ENCODE measurements at places on chromosomes 3 and 15.
A peak's percentile ranks its signal among the peaks of the same experiment; 100 is the strongest.

- DNase-seq, result no peak
These were observed 334.8 kb downstream of the OCA2 start for GRCh38 chr15:27764339-27764738.

GRCh38 chr3:101518421-101518871 lies 5.4 kb upstream of the SENP7 start:
- DNase-seq, result no peak

DNA sequence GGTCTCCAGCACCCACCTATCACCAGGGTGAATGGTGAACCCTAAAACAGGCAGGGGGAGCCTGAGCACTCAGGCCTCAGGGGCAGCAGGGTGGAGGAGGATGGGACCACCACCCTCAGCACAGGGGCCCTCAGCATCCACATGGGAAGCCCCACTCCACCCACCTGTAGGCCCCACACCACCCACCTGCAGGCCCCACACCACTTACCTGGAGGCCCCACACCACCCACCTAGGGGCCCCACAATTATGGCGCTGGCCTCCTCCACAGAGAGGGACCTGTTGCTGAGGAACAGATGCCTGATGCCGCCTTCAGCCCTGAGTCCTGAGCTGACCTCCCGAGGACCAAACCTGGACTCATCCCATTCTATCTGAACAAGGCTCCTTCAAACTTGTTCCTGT lies 46.7 kb downstream of the HMCES start:
- no peak for DNase-seq

GRCh38 chr3:134363381-134363755 lies 10.9 kb downstream of the AMOTL2 start:
- no peak for DNase-seq

DNA sequence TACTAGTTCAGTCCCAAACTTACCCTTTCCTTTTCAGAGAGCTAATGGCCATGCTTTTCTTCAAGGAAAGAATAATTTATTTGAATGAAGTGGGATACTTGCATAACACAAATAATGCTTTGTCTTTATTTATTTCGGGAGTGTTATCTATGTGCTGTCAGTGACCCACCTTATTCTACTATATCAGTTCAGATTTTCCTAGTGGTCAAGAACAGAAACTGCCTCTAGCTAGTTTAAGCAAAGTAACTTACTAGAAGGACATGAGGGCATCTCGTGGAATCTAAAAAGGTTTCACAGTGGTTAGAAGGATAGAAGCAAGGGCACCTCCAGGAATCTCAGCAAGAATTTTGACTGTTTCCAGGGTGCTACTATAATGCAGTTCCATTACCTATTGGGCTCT lies 3.8 kb upstream of the TIMMDC1 start:
- no peak for DNase-seq

DNA sequence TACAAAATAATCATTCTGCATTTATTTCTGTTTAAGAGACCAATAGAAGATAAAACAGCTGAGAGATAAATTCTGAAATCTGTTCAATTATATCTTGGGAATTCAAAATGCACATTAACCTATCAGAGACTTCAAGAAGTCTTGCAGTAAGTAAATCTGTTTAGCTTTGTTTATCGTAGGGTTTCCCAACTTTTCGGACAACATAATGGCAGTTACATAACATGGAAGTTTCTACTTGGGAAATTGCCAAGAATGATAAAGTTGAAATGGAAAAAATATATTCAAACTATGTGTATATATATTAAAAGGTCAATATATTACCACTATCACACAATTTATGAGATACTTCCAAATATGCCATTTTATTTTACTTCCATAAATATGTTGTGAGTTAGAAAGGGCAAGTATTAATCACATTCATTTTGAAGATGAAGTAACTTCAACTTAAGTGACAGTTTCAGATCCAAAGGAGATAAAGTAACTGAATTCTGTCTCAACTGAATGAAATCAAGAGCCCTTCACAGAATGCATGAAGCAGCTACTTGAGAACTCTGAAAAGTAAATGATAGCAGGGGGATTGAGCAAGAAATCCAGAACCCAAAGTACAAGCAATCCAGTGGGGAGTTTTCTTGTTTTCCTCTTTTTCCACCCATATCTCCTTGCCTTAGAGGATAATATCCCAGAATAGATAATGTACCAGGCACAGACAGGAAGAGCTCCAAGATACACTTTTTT lies 108.8 kb downstream of the PLOD2 start:
- DNase-seq, result no peak

DNA sequence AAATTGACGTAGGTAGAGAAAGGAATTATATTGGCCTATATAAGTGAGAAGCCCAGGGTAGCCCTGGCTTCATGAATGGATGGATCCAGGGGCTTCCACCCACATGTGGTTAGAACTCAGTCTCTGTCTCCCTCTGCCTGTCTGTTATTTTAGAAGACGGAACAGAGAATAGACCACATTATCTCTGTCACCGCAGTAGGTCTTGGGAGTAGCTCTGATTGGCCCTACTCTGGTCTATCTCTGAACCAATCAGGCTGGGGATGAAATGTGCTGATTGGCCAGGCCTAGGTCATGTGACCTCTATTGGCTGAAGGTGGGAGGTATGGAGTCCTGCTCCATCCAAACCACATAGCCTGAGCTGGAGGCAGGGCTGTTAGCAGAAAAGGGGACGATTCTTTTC lies 143.0 kb upstream of the PRR23C start:
- DNase-seq, result no peak

GRCh38 chr3:113897373-113897777 lies 50.4 kb upstream of the ZDHHC23 start:
- DNase-seq, result no peak

GRCh38 chr3:46845397-46845859 lies 17.8 kb downstream of the MYL3 start:
- peak; percentile 60 for DNase-seq

GRCh38 chr3:74531491-74531890 lies 83.0 kb downstream of the CNTN3 start:
- no peak for DNase-seq

DNA sequence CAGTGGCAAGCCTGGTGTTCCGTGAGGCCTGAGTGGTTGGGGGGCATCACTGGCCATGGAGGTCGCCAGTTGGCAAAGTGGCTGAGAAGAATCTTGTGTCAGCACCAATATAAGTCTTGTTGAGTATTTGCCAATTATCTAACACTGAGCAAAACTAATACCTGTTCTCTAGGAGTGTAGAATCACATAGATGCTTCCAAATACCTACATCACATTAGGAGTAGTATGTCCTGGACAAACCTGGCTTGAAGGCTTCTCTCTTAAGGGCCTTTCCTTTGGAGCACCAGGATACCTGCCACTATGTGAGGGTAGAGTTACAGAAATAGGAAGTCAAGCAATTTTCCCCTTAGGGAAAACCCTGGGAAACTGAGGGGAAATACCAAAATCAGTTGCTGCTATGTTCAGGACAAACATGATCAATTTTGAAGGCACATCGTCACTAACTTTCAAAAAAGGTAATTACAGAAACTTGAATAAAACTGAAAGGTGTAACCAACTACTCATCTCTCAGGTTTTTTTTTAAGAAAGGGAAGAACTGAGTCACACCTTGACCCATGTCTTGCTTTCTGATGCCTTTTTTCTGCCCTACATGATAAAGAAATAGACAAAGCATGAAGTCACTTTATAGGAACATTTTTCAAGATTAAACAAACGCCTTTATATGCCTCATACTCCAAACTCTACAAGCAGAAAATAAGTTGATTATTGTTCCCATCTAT lies 100.4 kb downstream of the IMPG2 start:
- DNase-seq, result no peak

DNA sequence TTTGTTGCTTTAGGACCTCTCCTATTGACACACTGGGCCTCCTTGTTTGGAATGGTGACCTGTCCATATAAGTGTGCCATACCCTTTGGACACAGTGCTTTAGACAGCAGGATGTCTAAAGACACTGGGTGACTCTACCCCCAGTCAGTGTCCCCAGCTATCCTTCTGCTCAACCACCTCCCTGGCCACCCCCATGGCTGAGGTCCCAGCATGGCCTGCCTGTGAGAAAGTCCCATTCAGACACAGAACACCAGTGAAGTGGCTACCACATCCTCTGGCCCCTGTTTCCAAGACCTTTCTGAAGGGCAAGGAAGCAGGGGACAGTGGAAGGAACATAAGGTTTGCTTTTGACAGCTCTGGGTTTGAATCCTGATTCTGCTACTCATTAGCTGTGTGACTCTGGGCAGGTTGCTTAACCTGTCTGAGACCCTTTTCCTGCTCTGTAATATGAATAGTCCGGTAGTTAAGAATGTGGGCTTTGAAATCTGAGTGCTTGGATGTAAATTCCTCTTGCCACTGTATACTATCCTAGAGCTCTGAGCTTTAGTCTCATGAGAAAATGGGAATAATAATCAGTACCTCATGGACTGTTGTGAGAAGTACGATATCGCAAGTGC lies 6.3 kb upstream of the AP3S2 start:
- no peak for DNase-seq

GRCh38 chr15:41194444-41194843 lies 36.1 kb downstream of the EXD1 start:
- DNase-seq, result no peak

DNA sequence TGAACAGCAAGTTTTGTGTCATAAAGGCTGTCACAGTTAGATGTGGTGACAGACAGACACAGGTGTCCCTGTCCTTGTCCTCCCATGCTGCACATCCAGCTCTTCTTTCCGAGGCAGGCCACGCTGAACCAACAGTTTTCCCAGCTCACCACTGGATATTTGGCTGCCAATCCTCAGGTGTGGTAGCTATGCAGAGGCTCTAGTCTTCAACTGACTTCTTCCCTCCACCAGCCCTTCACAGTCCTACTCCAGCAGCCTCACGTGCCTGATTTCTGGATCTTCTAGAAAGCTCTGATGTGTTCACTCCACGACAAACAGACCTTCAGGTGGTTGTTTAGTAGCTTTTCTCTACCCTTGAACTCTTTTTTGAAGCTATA lies 145.5 kb downstream of the UACA start:
- no peak for DNase-seq

DNA sequence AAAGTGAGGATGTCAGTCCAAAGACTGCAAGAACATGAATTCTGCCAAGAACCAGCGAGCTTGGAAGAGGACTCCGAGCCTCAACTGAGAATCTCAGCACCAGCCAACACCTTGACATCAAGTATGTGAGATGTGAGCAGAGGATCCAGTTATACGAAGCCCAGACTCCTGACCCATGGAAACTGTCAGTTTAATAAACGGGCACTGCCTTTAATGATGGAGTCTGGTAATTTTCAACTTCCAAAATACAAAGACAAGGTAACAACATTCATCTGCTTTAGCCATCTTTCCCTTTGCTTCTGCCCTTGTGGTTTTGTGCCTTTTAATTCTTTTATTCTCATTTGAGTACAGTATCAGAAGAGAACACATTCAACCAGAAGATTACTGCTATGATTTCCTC lies 211.9 kb downstream of the ULK4 start:
- DNase-seq, result no peak

DNA sequence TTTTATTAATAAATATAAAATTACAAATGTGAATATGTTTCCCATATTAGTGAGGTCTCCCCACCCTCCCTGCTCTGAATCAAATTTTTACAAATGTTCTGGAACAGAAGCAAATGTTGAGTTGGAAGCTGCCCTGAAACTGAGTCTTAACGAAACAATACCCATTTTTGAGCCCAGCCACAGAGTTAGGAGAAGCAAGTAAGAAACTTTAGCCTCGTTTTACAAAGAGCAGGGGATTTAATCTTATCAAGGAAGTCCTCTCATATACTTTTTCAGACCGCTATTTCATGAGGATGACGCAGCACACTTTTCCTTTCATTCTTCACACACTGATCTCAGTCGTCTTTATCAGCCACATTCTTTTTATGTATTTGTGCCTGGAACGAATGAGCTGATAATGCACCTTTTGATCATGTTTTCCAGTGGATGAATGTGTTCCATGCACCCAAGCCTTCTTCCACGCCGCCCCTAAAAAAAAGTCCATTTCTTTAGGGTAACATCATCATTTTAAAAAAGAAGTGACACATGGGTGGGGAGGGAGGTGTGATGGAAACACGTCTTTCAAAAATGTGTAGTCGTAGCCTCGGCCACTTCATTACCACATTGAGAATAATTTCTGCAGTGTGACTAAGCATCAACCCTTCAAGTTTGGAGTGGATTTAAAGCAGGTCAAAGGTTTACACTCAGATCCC lies 48.1 kb downstream of the SETMAR start:
- DNase-seq, result no peak
